Effector memory CD8-positive, alpha-beta T cell (primary cell): ENCODE measurements at places on chromosomes 12 and 14.

DNA sequence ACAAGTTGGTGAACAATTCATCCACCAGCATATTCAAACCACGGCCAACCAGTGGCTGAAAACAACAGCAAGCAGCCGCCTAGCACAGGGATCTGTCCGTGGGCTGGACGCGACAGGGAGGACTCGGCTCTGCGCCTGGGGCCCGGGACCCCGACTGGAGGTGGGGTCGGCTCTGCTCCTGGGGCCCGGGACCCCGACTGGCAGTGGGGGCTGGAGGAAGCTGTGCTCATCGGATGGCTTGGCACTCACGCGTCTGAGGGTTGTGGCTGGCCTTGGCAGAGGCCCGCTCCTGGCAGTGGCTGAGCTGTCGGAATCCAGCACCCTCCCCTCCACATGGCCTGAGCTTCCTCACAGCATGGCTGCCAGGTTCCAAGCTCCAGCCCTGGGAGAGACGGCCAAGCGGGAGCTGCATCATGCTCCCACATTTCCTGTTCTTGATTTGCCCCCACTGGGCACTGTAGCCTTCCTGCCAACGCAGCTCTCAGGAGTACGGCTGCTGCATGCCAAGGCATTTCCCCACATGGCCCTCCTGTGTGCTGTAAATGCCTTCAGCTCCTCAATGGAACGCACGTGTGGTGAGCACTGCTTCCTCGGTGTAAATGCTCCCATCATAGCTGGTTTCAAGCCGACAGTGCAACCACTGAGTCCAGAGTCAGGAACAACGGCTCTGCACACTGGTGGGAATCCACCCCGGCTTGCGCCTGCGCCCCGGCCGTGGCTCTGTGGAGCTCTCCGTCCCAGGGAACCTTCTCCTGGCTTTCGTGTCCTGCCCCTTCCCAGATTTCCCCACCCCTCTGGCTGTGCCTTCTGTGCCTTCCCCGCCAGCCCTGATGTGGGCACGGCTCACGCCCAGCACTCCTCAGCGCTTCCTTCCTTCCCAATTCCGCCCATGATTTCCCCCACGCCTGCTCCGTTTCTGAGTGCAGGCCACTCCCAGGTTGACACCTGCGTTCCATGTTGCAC is 7.3 kb upstream of the GALNT9 start:
- H3K4me1 ChIP-seq, result no peaks in the 10 kb centered on the region
- DNase-seq, result no peak
- no peak overlapping the region for H3K27ac ChIP-seq
- H3K27me3 ChIP-seq, result peaks cover 23% of the 10 kb centered on the region

DNA sequence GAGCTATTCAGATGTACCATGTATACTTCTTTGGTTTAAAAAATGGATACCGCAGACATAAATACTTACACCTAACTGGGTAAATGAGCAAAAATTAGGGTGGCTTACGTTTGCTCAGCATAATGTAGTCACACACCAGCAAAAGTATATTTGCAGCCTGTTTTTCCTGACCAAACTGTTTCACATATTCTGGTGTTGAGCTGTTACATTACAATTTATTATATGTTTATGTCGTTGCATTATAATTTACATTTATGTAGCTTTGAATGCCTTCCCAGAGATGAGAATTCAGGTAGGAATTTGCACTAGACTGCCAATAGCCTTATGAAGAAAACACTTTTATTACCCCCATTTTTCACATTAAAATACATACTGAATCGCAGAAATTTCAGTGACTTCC is 183.3 kb downstream of the PTPRO start:
- no peaks in the 10 kb centered on the region for H3K4me1 ChIP-seq
- DNase-seq, result no peak

- no peaks in the 10 kb centered on the region for H3K4me1 ChIP-seq
- no peaks in the 10 kb centered on the region for H3K27me3 ChIP-seq
- peaks cover 4% of the 10 kb centered on the region for H3K36me3 ChIP-seq
- no peak for DNase-seq
These were observed 176.0 kb downstream of the EGLN3 start for GRCh38 chr14:33774723-33775470.

GRCh38 chr12:45509187-45509586 is 220.3 kb upstream of the ARID2 start:
- DNase-seq, result no peak
- no peaks in the 10 kb centered on the region for H3K36me3 ChIP-seq
- no peak overlapping the region for H3K27ac ChIP-seq

DNA sequence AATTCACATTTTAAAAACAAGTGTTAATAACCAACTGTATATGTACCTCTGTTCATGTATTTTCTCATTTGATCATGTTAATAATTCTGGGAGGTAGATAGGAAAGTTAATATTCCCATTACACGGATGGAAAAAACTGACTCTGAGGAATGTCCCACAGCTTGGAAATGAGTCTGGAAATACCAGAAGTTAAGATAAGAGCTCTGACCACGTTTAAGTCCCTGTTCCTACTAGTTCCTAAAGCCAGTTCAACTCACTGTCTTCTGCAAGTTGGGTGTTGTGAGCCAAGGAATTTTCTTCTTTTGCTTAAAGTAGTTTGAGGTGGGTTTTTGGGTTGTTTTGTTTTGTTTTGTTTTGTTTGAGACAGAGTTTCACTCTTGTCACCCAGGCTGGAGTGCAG is 104.5 kb downstream of the TMEM30B start:
- no peaks in the 10 kb centered on the region for H3K36me3 ChIP-seq
- no peak overlapping the region for H3K4me3 ChIP-seq
- no peak for DNase-seq
- H3K27me3 ChIP-seq, result peaks cover 67% of the 10 kb centered on the region

DNA sequence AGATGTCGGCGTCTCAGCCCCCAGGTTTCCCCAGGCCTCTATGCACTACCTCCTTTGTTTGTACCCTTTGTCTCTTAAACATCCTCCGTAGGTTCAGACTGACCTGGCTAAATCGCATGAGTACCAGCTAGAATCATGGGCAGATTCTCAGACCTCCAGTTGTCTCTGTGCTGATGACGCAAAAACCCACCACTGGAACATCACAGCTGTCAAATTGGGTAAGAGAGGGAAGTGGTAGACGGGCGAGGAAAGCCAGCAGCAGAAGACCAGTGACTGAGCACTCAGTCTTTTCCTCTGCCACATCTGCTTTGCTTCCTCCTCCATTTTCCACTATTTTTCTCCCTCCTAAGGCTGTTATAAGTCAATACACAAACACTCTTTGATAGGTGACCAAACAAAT is 29.7 kb downstream of the A2ML1 start:
- H3K36me3 ChIP-seq, result no peaks in the 10 kb centered on the region
- peaks cover 5% of the 10 kb centered on the region for H3K27me3 ChIP-seq
- H3K4me1 ChIP-seq, result no peaks in the 10 kb centered on the region

- no peak for DNase-seq
- H3K27me3 ChIP-seq, result no peaks in the 10 kb centered on the region
- H3K4me1 ChIP-seq, result peaks cover 13% of the 10 kb centered on the region
- H3K4me3 ChIP-seq, result no peak overlapping the region
These were observed 45.0 kb upstream of the IQSEC3 start for GRCh38 chr12:21301-22189.

- no peak for DNase-seq
- no peak overlapping the region for H3K4me3 ChIP-seq
- H3K36me3 ChIP-seq, result no peaks in the 10 kb centered on the region
- peaks cover 17% of the 10 kb centered on the region for H3K27me3 ChIP-seq
- H3K27ac ChIP-seq, result no peak overlapping the region
These were observed 85.6 kb downstream of the GALNT9 start for GRCh38 chr12:132243596-132244310.

- H3K36me3 ChIP-seq, result peaks cover 32% of the 10 kb centered on the region
- H3K27ac ChIP-seq, result peak overlapping the region; percentile 97
- H3K4me1 ChIP-seq, result peaks cover 37% of the 10 kb centered on the region
- H3K27me3 ChIP-seq, result no peaks in the 10 kb centered on the region
These were observed 790 bp downstream of the SSH1 start for GRCh38 chr12:108856428-108857157.

DNA sequence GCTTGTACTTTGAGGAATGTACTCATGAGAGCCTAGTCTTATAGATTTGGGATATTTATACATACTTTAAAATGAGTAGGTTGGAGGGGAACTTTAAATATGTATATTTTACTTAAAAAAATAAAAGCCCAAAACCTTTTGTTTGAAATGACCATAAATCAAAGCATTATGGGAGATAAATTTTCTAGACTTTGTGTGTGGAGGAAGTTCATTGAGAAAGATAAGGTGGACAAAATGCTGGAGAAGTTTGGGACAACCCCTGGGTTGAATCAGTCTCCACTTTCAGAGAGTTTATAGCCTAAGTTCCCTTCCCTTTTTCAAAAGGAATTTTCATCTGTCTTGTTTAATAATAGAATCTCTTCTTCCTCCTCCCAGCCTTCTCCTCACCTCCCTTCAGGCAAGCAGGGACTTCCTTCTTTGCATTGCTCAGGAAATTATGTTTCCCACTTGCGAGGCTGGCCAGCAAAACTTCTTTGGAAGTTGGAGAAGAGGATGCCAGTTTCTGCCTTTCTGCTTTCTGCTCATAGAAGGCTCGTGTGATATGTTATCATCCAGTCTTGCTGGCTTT is 54.2 kb downstream of the CHST11 start:
- H3K4me3 ChIP-seq, result no peak overlapping the region
- H3K27ac ChIP-seq, result peak overlapping the region; percentile 77
- H3K4me1 ChIP-seq, result peaks cover 63% of the 10 kb centered on the region
- no peaks in the 10 kb centered on the region for H3K27me3 ChIP-seq
- peaks cover 17% of the 10 kb centered on the region for H3K36me3 ChIP-seq

GRCh38 chr12:57142121-57142520 is 5.3 kb downstream of the LRP1-AS start:
- H3K27me3 ChIP-seq, result no peaks in the 10 kb centered on the region
- H3K4me3 ChIP-seq, result no peak overlapping the region
- H3K27ac ChIP-seq, result no peak overlapping the region
- DNase-seq, result no peak
- no peaks in the 10 kb centered on the region for H3K4me1 ChIP-seq

DNA sequence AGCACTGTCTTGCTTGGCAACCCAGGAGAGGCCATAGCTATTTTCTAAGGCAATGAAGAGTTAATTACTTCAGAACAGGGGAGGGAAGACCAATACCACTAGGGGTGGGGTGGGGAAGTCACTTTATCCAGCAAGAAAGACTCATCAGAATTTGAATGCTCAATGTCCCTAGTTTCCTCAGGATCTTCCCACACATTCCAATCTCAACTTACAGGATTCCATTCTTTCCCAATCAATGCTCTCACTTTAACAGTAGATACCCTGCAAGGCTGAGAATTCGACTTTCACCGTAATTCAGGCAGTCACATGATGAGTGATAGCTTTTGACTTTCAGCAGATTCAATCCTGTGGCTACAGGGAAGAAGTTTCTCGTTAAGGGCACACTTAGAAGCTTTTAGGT is 526.6 kb upstream of the SEL1L start:
- DNase-seq, result no peak
- H3K27me3 ChIP-seq, result no peaks in the 10 kb centered on the region
- no peak overlapping the region for H3K4me3 ChIP-seq
- no peaks in the 10 kb centered on the region for H3K4me1 ChIP-seq
- no peaks in the 10 kb centered on the region for H3K36me3 ChIP-seq

DNA sequence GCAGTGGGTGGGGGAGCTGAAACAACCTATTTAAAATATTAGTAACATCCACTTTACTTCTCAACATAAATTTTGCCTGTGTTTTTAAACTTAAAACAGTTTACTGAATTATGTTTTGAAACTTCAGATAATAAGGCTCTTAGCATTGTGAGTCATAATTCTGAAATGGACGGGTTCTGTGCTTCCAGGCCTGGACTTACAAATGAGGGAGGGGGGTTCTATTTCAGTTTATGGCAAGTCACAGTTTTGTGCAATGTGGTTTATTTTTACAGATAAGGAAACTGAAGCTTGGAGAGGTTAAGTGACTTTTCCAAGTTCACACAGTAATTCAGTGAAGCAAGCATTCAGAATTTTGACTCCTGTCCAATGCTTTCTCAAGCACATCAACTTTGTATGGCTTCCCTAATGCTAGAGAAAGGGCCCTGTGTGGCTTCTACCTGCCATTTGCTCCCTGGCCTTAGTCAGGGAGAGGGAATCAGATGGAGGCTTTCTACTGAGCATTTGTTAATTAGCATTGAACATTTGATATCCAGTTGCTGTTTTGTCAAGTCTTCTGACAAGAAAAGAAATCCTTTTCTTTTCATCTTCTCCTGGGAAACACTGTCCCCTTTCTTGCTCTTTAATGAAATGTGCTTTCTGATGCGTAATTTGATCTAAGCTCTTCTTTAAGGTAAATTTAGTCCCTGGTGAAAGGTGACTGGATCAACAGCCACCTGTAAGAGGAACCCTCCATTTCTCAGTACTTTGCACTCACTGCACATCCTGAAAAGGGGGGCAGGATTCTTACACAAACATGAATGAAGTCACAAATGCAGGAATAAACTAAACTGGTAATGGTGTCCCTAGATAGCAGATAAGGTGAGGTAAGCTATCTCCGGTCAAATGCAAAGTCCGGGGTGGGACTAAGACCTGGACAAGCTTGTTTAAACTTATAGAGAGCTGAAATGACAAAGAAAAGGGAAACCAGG is 2.5 kb upstream of the SALL2 start:
- peaks cover 9% of the 10 kb centered on the region for H3K27me3 ChIP-seq
- no peaks in the 10 kb centered on the region for H3K36me3 ChIP-seq

GRCh38 chr12:75666939-75667334 is 155.5 kb upstream of the KRR1 start:
- H3K36me3 ChIP-seq, result no peaks in the 10 kb centered on the region
- no peaks in the 10 kb centered on the region for H3K27me3 ChIP-seq
- no peak overlapping the region for H3K4me3 ChIP-seq
- no peaks in the 10 kb centered on the region for H3K4me1 ChIP-seq
- no peak for DNase-seq

DNA sequence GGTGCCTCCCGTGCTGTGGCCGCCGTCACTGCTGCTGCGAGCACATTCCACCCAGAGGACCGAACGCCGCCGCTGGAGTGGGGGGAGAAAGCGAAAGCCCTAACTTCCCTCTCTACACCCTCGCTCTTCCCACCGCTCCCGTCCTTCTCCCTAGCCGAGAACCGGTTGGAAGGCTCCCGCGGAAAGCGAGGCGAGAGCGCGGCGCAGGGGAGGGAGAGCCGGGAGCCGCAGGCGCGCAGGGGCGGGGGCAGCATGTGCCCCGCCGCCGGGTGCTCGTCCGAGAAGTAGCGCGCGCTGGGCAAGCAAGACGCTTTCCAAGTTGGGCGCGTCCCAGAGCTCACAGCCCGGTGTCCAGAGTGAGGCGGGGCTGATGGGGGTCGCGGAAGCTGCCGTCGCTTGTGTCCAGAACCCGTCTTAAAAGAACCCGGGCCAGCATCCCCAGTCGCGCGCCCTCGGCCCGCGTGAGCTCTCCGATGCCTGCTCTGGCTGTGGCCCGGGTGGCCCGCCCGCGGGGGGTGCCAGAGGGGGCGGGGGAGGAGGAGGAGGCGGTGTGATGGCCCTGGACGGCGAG is at the start of gene TRHDE:
TRHDE (plus strand) TSS at position 280 of the 571 bp plus-strand sequence; CDS start at position 554, 274 bp downstream.
- no peaks in the 10 kb centered on the region for H3K36me3 ChIP-seq
- DNase-seq, result no peak
- no peaks in the 10 kb centered on the region for H3K4me1 ChIP-seq
- H3K27me3 ChIP-seq, result peaks cover 22% of the 10 kb centered on the region

GRCh38 chr14:24238123-24238522 is 4.3 kb downstream of the TINF2 start:
- peak overlapping the region; percentile 57 for H3K27ac ChIP-seq
- no peak for DNase-seq

DNA sequence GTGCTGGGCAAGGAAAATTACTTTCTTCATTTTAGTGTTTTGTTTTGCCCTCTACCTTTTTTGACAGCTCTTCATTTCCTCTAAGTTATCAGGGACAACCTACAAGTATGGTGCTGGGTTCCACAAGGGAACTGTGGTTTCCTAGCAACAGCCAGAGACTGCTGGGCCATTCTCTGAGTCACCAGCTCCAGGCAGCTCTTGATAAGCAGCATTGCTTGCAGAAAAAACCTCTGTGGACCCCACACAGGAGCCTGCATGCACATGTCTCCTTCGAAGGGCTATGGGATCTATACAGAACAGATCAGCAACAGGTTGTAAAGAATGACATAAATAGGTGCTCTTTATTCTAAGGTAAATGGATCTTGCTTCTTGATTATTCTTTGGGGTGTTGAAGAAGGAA is 81.0 kb upstream of the CCDC196 start:
- no peak overlapping the region for H3K4me3 ChIP-seq
- no peaks in the 10 kb centered on the region for H3K4me1 ChIP-seq
- no peaks in the 10 kb centered on the region for H3K36me3 ChIP-seq
- H3K27ac ChIP-seq, result no peak overlapping the region
